D721Med (cell line): ENCODE measurements at places on chromosomes 4 and X.

DNA sequence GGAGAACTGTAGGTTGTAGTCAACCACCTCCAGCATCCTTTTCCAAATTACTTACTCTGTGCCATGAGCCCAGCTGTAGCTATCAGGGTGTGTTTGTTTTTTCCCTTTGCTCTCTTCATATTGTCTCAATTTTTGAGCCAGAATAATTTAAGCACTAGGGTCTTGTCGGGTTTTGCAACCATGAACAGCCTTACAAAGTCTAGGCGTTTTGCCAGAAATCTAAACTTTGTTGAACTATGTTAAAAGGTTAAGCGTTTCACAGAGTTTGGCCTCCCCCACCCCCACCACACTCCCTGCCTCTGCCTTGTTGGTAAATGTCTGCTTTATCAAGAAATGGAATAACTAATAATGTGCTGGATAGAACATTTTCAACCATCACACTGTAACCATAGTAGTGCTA, 190.6 kb upstream of the TTC29 start:
- DNase-seq: no peak

GRCh38 chr4:126790633-126791032, 842.1 kb upstream of the INTU start:
- DNase-seq: no peak

DNA sequence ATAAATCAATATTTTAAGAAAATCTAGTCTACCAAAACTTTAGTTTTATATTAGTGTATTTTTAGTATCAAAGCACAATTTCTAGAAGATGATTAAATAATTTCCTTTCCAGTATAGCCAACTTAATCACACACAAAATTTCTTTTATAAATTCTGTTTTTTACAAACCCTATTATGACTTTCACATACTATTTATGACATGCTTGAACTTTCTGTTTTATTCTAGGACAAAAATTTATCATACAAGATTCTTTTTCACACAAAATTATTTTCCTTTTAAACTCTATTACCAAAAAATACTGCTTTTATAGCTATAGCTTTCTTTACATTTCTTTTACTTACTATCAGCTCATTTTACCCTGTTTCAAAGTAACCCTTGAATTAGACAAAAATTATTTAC, 149.5 kb downstream of the OR13H1 start:
- no peak for DNase-seq

DNA sequence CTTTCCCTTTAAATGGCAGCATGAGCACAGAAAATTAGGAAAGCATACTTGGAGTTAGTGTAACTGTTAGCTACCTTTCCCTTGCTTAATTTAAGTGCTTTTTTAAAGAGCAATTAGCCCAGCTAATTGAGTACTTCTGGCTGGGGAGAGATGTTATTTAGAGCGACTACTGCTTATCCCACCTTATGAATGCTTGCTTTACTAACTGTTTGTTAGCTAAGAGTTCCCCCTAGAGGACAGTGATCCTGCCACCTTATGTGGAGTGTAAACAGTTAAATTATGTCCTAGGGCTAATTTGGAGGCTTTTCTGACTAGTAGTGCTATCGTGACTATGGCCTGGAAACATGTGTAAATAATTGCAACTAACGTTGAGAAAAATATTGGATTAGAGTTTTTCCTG, 909.4 kb downstream of the FSTL5 start:
- no peak for DNase-seq

DNA sequence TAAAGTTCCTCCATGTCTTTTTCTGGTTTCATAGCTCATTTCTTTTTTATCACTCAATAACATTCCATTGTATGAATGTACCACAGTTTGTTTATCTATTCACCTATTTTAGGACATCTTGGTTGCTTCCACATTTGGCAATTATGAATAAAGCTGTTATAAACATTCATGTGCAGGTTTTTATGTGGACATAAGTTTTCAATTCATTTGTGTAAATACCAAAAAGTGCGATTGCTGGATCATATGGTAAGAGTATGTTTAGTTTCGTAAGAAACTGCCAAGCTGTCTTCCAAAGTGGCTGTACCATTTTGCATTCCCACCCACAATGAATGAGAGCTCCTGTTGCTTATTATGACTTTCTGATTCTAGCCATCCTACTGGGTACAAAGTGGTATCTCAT, 36.3 kb upstream of the ZFX start:
- no peak for DNase-seq

DNA sequence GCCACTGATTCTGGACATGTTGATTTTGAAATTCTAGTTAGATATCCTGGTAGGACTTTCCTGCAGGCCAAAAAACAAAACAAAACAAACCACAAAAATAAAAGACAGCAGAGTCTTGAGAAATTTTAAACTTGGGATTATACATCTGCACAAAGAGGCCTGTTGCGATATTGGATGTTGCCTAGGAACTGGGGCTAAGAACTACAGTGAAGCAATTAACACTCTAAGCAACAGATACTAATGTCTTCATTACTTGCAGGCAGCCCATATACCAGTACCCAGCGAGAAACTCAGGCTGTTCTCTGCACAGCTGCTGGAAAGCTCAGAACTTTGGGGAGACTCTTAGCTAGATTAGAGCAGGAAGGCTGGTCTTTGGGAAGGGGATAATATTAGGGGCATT, 69.1 kb upstream of the SCOC start:
- DNase-seq: no peak

GRCh38 chr4:186189656-186190055, 1.7 kb upstream of the CYP4V2 start:
- DNase-seq: no peak

GRCh38 chr4:113645288-113645687, 116.2 kb downstream of the CAMK2D start:
- no peak for DNase-seq

GRCh38 chr4:48254381-48255071, 15.1 kb downstream of the TEC start:
- DNase-seq: no peak

GRCh38 chr4:152606753-152607152, 70.9 kb upstream of the FBXW7 start:
- no peak for DNase-seq

GRCh38 chr4:150217808-150218207, 139.6 kb downstream of the DCLK2 start:
- DNase-seq: no peak

DNA sequence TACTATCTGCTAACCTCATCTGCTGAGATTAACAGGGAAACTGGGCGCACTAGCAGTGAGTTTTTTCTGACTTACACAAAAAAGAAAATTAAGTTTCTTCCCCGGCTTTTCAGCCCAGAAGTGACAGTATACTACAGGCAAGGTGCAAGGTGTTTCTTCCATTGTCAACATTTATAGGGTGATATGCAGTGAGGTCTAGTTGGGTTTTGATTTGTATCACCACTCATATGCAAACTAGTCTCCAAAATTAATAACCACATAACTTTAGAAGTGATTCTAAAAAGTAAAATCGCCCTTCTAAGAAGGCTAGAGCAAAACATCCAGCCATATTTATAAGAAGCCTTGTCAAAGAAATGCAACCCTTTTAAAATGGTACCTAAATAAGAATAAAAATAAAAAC, 640.1 kb downstream of the ARAP2 start:
- no peak for DNase-seq

DNA sequence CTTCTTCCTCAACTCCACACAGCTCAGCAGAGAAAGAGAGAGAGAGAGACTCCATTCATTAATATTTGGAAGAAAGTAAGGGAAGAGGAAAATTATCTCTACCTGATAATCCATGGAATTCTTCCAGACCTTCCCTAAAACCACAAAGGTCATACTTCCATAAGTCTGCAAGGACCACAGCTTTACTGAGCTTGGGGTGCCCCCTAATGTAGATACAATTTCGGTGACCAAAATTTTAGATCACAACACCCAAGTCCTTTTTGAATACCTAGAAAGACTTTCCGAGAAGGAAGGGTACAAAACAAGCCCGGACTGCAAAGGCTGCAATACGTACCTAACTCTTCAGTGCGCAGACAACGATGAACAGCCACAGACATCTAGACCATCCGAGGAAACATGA, 523.9 kb downstream of the GLUD2 start:
- DNase-seq: no peak

DNA sequence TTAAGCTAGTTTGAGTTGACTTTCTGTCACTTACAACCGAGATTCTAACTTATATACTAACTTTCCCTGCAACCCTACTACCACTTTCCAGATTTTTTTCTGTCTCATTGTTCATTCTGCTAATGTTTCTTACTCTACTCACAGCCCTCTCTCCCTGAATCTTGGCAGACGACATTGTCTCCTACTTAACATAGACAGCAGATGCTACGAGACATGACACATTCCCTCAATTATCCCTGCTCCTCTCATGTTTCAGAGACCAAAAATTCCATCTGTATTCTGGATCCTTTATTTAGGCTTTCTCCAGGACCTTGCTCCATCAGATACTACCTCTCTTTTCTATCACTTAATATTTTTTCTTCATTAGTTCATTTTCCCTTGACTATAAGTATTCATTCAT, 379.1 kb upstream of the TEX13C start:
- no peak for DNase-seq

GRCh38 chr4:169047956-169048355, 37.9 kb upstream of the CBR4 start:
- DNase-seq: no peak

GRCh38 chrX:83008415-83008814, 499.7 kb upstream of the POU3F4 start:
- no peak for DNase-seq

DNA sequence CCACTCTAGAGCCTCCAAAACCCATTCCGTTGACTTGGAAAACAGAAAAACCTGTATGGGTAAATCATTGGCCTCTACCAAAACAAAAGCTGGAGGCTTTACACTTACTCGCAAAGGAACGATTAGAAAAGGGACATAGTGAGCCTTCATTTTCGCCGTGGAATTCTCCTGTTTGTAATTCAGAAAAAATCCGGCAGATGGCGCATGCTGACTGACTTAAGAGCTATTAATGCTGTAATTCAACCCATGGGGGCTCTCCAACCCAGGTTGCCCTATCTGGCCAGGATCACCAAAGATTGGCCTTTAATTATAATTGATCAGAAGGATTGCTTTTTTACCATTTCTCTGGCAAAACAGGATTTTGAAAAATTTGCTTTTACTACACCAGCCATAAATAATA, 60.8 kb downstream of the ZNF732 start:
- DNase-seq: no peak

DNA sequence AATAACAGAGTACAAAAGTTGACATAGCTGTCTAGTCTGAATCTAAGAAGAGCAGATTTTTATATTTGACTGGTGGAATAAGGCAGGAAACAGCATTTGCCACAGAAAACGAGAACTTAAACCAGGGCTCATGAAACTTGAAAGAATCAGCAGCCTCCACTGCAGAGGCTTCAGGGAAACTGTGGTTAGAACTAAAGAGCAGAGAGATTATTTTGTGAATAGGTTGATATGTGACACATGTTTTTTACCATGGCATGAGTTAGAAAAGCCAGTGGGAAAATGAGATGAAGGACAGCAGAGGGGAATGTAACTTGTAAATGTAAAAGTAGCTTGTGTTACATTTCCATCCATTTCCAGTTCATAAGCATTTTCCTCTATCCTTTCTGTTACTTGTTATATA, 63.7 kb upstream of the CAMK2D start:
- DNase-seq: no peak

DNA sequence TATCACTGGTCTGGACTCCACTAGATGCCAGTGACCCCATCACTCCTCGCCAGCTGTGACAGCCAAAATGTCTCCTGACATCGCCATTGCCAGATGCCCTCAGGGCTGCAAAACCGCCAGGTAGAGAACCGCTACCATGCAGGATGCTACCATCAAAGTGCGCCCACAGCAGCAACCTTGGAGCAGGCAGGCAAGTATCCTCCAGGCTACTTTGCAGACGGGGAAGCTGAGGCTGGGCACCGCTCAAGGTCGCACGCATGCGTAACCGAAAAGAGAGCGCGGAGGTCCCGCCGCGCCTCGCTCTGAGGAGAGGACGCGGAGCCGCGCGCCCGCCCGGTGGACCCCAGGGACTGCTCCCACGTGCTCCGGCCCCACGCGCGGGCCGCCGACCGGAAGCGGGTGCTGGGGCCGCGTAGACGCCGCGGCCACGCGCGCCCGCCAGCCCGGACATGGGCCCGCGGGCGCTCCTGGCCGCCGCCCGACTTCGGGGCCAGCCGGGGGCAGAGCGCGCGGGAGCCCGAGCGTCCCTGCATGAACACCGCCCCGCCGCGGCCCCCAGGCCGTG, at the start of gene STS:
Gene STS, plus strand, starts transcription at position 300 of the 565 bp plus-strand sequence. CDS start 105,488 bp downstream, outside the sequence.
- DNase-seq: no peak

DNA sequence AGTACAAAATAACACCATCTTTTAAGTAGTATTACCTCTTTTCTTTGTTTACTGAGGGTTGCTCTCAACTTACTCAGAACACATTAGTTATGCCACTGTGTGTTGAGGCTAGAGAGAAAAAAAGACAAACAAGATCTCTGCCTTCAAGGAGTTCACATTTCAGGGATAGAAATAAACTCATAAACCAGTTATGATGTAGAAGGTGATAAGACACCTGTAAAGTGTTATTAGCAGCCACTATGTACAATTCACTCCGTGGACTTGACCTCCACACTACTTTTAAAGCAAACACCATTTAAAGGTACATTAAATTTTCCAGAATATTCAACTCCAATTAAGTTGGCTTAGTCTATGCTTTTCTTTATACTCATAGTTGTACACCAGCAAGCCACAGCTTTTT, 278.0 kb downstream of the PDGFC start:
- DNase-seq: no peak

DNA sequence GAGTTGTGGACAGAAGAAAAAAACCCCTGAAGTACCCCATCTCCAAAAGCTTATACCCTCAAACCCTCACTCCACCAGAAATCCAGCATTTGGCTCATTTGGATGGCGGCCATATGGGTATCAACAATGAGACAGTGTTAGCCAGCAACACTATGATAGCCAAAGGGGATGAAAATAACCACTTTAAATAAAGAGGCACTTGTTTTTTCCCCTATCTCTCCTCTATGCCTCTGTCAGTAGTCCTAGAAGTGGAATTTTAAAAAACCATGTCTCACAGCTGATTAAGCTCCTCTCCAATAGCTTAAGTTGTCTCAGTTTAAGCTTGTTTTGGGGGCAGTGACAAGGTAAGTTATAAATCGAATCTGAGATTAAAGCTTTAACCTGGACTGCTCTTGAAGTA, 124.0 kb downstream of the MOSPD2 start:
- no peak for DNase-seq
